ENCODE measurements at places on chromosomes 4 and X. TPM values are rescaled to one million over a fixed set of nuclear protein-coding genes. Genes with fewer than 3 reads are reported as not detected.

Gene CYSLTR1
- total RNA-seq, result 7.2 TPM

Gene JCHAIN
- 7.9 TPM for total RNA-seq

Gene TIGD4
- total RNA-seq, result 0.49 TPM

Gene CSTF2
- 9.2 TPM for total RNA-seq

Gene AADAT
- total RNA-seq, result 5.6 TPM

Gene ATP8A1
- total RNA-seq, result 24.7 TPM

Gene SLAIN2
- 40.8 TPM for total RNA-seq

Gene KIT
- 17.6 TPM for total RNA-seq

Gene HDAC6
- total RNA-seq, result 123 TPM

Gene RAB9B
- 6.8 TPM for total RNA-seq

Gene UGT8
- total RNA-seq, result 0.14 TPM

Gene USP26
- total RNA-seq, result not detected

Gene ITIH6
- total RNA-seq, result not detected

Gene CDS1
- 0.27 TPM for total RNA-seq

Gene SOX3
- not detected for total RNA-seq

Gene HCFC1
- total RNA-seq, result 58.9 TPM

Gene REPS2
- total RNA-seq, result 22.9 TPM

Gene VCX2
- total RNA-seq, result not detected

Gene EMCN
- total RNA-seq, result 9.3 TPM

Gene TENM3
- 8.0 TPM for total RNA-seq

Gene AFM
- not detected for total RNA-seq

Gene SOWAHD
- not detected for total RNA-seq

Gene PCDH7
- 435 TPM for total RNA-seq

Gene SLC4A4
- total RNA-seq, result 1.8 TPM

Gene MECP2
- total RNA-seq, result 57.0 TPM

Gene LETM1
- 30.5 TPM for total RNA-seq

Gene PF4V1
- total RNA-seq, result not detected

Gene SLC16A2
- 7.9 TPM for total RNA-seq

Gene DDX53
- total RNA-seq, result not detected

Gene CCKAR
- not detected for total RNA-seq

Gene BEX1
- total RNA-seq, result 0.92 TPM

Gene TKTL2
- not detected for total RNA-seq

Gene RS1
- not detected for total RNA-seq

Gene TMEM255A
- 1.1 TPM for total RNA-seq

Gene SLC49A3
- total RNA-seq, result 9.1 TPM

Gene ATOH1
- total RNA-seq, result not detected

Gene PCSK1N
- total RNA-seq, result 3.0 TPM

Gene PRRG1
- total RNA-seq, result 7.2 TPM

Gene CLOCK
- total RNA-seq, result 22.9 TPM

Measured in thoracic aorta (tissue), 2 donors.